Breast epithelium (tissue), 4 donors: ENCODE measurements at places on chromosomes 16 and 17.

- no peak for DNase-seq
These were observed 28.2 kb downstream of the USP31 start for GRCh38 chr16:23121024-23121423.

DNA sequence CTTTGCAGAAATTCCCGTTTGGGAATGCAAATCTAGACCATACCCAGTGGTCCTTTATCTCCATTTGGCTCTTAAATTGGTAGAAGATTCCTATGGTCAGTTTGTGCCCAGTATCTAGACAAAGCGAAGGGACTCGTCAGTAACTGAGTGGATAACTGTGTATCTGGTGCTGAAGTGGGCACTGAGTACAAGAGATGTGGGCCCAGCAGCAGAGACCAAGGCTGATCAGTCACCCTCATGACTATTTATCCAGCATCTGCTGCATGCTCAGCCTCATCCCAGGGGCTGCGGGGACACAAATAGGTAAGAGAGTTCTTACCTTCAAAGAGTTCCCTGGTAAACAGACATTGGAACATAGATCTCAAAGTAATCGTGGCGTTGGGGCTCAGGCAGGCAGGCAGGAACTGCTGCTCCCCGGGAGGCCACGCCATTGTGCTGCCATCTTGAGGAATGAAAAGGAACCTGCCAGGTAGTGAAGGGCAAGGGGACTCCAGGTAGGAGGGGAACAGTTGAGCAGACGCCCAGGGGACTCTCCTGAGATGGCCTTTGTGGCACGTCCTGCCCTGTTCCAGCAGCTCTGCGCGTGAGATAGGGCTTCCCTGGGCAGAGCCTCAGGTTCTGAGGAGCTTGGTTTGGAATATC is 10.3 kb downstream of the NT5M start:
- peak; percentile 35 for DNase-seq

GRCh38 chr17:2940352-2940751 is 123.1 kb downstream of the OR1D5 start:
- DNase-seq, result peak; percentile 77

DNA sequence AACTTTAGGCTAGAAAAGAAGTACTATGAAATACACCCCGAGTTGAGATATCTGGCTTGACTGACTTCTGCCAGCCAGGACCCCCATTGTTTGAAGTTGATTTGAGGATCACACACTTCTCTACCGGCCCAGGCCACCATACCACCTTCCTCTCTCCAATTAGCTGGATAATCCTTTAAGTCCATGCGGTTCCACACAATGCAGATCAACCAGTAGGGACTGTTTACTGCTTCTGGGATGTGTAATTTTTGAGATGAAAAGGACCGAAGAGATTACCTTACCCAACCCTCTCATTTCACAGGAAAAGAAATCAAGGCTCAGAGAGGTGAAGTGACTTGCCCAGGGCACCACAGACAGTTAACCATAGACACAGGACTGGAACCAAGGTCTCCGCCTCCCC is 20.5 kb downstream of the ERN1 start:
- DNase-seq, result no peak

GRCh38 chr17:43428524-43428923 is 29.7 kb downstream of the ARL4D start:
- DNase-seq, result no peak

- no peak for DNase-seq
These were observed 151.0 kb upstream of the RBL2 start for GRCh38 chr16:53282975-53283946.

DNA sequence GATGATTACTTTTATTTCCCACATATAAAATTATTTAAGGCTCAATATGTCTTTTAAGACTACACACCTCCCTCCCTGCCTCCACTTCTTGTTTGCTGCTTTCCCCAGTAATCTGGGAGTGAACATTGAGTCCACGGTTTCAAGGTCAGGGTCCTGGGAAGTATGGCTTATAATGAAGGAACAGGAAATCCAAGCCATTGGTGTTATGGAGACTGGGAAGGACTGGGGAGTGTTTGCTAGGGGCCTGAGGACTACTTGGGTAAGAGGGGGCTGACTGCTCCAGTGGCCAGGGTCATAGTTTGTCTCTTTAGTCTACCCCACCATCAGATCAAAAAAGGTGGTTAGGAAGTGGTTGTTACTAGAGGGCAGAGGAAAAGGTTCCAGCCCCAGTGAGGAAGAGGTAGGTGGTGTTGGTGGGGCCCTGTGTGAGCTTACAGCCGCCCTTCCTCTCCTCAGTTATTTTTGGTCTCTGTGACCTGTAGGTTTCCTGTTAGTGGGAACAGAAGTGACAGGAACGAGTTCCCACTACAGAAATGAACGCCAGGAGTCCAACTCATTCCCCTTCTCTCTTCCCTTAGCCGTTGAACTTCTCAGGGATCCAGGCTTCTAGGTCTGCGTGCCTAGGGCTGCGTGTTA is 742 bp upstream of the SLC16A13 start:
- DNase-seq, result no peak

GRCh38 chr17:34070712-34071111 is 184.4 kb upstream of the CCL2 start:
- no peak for DNase-seq

- DNase-seq, result no peak
These were observed 4.8 kb downstream of the ABCA10 start for GRCh38 chr17:69223809-69224208.

GRCh38 chr17:72427761-72428109 is 306.9 kb downstream of the SOX9 start:
- no peak for DNase-seq

GRCh38 chr16:89564476-89565255 is 4.2 kb downstream of the RPL13 start:
- DNase-seq, result no peak

DNA sequence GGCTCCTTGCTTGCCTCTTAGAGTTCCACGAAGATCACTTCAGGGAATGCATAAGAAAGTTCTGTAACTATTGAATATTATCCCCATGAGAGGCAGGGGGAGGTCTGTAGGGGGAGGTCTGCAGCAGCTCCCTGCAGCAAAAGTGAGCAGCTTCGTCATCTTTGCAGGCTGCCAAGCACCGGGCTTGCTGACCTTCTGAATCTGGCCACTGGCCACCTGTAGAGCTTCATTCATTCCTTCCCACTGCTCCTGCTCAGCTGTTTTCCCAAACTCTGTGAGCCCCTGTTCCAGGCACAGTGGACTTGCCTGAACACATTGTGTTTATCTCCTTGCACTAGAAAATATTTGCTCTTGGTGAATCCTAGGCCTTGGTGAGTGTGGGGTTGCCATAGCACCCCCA is 443.3 kb downstream of the HAPSTR1 start:
- DNase-seq, result no peak

DNA sequence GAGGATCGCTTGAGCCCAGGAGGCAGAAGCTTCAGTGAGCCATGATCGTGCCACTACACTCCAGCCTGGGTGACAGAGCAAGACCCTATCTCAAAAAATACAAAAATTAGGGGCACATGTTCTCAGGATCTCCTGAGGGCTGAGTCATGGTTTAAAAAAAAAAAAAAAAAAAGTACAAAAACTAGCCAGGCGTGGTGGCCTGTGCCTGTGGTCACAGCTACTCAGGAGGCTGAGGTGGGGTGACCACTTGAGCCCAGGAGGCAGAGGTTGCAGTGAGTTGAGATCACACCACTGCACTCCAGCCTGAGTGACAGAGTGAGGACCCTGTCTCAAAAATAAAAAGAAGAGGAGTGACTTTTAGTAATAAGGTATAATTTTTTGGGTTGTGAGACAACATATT is 16.9 kb downstream of the BLMH start:
- no peak for DNase-seq

DNA sequence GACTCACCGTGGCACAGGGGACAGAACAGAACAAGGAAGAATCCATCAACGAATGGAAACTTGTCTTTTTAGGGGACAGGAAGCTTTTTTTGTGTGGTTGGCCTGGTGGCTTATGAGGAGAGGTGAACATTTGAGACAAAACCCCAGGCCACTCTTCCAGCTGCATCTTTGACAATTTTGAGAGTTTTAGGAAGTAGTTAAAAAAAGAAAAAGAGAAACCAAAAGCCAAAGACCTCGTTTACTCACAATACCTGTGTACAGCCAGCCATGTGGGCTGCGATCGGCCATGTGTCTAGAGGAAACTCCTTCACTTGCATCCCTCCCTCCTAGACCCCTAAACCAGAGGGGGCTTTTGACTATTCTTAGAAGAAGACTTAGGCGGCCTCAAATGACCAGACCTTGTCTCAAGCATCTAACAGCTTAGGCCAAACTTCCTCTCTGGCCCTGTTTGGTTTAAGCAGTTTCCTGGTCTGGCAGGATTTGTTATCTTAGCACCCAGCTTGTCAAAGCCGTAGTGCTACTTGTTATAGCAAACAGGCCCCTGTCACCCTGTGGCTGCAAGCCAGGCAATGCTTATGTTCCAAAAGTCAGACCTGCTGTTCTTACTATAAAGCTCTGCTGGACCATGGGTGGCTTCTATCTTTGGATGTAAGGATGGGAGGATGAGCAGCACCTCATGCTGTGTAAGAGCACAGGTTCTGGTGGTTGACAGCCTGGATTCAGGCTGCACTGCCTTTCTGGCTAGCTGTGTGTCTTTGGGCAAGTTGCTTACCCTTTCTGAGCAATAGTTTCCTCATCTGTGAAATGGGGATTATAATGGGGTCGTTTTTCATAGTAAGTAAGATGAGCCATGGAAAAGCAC is 17.7 kb downstream of the KSR1 start:
- DNase-seq, result no peak

DNA sequence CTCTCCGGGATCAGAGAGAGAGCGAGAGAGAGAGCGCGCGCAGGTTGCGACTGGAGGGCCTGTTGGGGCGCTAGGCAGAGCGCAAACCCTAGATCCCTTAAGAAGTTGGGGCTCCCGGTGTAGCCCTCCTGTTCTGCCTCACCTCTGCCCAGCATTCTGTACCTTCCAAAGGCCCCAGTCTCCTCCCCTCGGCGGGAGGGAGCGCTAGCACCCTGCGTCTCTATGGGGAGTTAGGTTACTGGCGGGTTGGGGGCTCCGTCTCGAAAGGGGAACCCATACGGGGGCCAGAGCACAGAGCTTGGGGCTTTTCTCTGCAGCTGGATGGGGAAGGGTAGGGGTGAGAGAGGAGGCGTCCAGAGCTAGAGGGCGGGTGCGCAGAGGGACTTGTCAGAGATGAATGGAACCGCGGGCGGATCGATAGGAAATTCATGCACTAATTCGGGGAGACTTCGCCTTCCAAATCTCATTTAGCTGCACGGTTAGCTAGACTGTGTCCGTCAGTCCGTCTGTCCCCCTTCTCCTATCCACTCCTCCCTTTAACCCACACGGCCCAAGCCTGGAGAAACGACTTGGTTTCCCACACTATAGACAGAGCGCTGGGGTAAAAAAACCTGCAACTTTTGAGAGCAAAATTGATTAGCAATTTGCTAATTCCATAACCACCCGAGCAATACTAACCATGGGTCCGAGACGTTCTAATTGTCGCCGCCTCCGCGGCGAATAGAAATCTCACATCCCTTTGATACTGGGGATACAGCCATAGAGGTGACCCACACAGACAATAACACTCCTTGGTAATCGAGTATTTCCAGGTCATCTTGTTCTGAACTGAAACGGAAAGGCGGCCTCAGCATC is 693 bp upstream of the HOXB4 start:
- DNase-seq, result no peak

DNA sequence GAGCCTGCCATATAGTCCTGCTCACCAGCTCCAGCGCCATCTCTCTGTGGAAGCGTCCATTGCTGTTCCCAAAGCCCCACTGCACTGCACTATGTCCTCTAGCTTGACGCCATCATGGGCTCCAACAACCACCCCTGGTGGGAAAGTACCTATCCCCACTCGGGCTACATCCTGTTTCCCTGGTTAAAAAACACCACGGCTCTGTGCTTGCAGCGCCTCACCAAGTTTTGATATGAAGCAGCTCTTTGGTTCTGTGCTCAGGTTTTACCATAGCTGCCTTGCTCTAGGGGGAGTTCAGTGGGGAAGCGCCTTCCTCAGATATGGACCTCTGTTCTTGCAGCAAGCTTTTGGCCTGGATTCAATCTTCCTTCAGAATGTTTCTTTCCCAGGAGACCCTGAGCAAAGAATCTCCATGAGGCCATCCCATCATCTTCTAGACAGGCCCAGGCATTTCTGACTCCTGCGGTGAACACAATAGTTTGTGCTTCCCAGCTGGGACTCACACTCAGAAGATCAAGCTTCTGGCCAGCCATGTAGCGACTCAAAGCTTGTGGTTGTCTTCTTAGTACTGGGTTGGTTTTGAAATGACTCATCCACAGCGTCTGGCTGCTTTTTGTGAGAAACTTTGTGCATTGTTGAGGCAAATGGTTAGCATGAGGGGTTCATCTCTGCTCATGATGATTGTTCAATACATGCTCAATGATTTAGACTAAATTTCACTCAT is 39.5 kb downstream of the DYNLRB2 start:
- DNase-seq, result no peak

- no peak for DNase-seq
These were observed 19.5 kb downstream of the MARVELD3 start for GRCh38 chr16:71645450-71645849.

DNA sequence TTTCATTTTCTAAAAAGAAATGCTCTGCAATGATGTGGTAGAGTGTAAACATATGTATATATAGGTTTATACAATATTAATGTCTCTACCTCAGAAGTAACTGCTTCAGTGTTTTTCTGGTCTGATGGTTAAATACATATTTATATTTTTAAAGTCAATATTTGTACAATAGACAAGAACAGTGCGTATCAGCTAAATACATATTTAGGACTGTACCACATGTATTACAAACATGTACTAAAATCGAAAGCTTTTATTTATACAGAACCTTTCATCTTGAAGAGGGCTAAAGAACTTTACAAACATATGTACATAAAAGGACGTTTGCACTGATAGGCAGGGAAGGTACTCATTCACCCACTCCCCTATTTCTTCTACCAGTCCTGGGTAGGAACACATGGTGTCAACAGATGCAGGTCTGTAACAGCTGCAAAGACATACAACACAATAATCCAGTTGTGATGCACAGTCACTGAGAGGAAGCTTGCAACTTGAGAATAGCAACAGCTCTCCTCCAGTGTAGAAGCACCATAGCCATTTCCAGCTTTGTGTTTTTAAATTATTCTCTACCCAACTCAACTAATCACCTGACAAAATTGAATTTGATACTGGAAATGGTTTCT is 206.9 kb upstream of the C17orf78 start:
- no peak for DNase-seq

DNA sequence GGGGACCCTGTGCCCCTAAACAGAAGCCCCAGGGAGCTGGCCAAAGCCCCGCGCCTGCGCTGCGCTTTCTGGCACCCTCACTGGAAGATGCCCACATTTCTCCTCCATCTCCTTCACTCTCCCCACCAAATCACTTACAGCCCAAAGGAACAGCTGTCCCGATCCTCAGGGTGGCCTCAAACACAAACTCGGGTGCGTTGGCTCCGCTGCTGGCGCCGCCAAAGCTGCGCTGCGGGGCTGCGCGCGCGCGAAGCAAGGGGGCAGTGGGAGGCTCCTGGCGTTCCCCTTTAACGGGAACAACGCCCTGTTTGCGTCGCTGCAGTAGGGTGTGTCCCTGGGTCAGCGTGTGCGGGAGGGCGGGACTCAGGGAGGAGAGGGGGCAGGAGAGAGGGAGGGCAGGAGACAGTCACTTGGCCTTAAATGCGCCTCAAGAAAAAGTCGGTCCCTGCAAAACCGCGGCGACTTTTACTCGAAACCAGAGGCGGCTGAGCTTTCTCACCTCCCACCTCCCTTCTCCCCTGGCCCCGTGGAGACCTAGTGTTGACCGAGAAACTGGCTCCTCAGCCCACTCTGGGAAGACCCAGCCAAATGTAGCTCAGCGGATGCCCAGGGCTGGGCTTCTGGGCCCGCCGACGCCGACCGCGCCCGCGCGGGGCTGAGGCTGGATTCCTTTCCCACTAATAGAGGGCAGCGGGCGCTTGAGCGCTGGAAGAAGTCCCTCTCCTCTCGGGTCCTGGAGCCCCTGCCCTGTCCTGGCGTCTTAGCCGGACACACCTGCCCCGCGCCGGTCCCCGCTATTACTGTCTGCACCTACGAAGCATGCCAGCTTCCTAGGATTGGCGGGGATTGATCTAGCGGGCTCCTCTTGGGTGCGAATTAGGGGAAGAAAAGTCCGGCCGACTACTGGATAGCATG is 2.6 kb downstream of the PMP22 start:
- DNase-seq, result peak; percentile 80
